T-helper 1 cell (primary cell): ENCODE measurements at places on chromosomes 11 and 22.

- no peak for DNase-seq
Observed at GRCh38 chr11:118660681-118661424, 18.6 kb downstream of the TREH start.

- DNase-seq: no peak
Observed at GRCh38 chr22:39428597-39429071, 28.2 kb upstream of the MGAT3 start.

GRCh38 chr11:68825571-68825970 lies 16.1 kb downstream of the CPT1A start:
- peak; percentile 49 for DNase-seq

GRCh38 chr11:2869134-2869526 lies 16.4 kb downstream of the CDKN1C start:
- DNase-seq: no peak

DNA sequence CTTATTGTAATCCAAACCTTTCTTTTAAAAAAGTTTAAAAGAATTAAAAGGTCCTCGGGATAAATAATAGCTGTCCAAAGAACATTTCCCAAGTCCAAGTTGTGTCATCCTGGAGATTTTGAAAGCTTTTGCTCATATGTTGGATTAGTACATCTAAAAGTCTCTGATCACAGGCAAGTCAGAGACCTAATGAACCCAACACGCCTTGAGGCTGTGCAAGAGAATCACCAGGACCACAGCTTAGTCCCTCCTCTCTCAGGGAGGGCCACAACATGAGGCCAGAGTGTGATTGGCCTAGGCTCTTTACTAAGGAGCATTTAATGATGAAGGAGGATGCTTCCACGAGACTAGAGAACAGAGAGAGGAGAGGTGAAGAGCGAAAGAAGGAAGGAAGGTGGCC lies 98.7 kb upstream of the OR5AK2 start:
- no peak for DNase-seq

- DNase-seq: no peak
Observed at GRCh38 chr11:12890476-12890875, 118.6 kb upstream of the RASSF10 start.

DNA sequence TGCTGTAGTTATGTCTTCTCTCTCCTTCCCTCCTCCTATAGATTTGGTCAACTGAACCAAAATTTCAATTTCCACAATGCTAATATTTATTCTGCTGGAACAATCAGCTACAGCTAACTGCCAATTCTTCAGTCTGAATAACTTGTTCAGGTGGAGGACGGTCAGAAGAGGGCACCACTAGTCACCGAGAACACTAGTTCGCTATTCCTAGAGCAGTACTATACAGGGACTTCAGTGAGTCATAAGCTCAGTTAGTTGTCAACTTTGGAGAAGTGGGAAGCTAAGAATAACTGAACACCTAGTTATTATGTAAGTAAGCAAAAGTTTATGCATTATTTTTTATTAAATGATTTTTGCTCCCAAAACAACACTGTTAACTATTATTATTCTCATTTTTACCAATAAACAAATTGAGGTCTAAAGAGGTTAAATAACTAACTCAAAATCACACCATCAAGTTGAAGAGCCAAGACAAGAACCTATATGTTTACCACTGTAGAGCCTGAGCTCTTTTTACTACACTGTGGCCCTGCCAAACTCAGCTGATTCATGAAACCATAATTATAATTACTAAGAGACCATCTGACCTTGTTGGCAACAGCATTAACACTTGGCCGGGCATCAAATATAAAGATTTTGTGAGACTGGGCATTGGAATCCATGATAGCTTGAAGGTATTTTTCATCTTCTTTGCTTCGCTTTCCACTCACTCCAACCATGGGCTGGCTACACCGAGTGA lies 59.0 kb downstream of the CEP57 start:
- no peak for DNase-seq

DNA sequence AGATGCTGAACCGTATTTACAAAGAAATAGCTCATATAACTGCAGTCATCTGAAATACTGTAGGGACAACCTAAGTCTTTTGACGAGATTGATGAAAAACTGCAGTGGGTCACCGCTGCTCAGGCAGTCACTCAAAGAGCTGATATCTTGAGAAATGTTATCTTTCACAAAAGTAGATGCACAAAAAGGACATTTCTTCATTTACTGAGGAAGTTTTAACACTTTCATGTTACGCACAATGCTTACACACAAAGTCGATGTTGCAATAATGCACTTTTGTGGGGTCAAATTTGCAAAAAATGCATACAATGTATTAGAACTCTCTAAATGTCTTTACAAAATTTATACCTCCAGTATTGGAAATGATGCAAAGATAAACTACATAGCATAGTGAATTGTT lies 16.2 kb upstream of the OR10V1 start:
- DNase-seq: no peak

- DNase-seq: no peak
Observed at GRCh38 chr11:33063326-33063881, 24.0 kb downstream of the TCP11L1 start.

GRCh38 chr22:43624144-43624998 lies 187.7 kb downstream of the EFCAB6 start:
- no peak for DNase-seq

DNA sequence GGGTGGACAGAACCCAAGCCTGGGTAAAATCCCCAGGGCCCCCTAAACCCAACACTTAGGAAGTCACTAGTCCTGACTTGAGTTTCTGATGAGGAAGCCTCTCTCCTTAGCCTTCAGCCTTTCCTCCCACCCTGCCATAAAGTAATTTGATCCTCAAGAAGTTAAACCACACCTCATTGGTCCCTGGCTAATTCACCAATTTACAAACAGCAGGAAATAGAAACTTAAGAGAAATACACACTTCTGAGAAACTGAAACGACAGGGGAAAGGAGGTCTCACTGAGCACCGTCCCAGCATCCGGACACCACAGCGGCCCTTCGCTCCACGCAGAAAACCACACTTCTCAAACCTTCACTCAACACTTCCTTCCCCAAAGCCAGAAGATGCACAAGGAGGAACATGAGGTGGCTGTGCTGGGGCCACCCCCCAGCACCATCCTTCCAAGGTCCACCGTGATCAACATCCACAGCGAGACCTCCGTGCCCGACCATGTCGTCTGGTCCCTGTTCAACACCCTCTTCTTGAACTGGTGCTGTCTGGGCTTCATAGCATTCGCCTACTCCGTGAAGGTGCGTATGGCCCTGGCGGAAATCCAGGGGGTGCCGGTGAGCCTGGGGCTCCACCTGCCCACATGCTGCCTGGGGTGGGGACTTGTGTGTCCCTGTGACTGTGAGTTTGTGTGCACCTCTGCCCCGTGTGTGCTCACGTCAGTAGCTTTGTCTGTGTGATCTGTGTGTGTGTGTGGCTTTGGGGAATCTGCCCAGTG lies at the start of gene IFITM1:
Gene IFITM1 (plus strand): TSS at position 254 of the 767 bp plus-strand sequence. CDS start 131 bp downstream, at position 385.
- DNase-seq: no peak

DNA sequence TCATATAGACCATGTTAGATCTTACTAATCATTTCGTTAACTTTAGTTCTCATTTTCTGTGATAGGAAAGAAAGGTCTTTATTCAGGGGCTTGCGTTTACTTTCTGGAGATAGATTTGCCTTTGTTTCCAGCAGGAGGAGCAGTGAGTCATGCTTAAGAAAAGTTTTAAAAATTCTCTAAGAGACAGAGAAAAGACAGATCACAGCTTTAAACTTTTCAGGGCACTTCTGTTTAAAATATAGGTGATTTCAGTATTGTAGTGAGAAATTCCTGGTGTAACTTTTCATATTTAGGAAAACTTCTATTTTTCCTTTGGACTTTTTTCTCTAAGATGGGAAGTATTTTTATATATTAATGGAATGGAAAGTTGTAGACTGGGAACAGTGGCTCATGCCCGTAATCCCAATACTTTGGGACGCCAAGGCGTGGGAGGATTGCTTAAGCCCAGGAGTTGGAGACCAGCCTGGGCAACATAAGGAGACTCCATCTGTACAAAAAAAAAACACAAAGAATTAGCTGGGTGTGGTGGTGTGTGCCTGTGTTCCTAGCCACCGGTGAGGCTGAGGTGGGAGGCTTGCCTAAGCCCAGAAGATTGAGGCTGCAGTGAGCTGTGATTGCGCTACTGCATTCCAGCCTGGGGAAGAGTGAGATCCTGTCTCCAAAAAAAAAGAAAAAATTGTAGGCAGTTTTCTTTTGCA lies 60.3 kb downstream of the ATXN10 start:
- no peak for DNase-seq

DNA sequence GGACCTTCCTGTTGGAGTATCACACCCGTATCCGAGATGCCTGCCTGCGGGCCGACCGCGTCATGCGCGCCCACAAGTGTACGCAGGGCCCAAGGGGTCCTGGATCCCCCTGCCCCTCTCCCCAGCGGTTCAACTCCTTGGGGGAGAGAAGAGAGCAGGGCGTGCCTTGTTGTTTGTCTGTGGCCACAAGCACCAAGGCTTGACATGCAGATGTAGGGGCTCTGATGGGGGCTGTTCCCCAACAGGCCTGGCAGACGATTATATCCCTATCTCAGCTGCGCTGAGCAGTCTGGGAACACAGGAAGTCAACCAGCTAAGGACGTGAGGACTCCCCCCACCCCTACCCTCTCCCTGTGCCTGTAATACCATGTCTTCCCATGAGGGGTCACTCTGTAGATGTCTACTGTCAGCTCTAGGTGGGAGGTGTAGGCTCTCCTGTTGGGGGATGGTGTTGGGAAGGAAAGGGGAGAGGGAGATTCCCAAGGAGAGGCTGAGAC lies 6.8 kb downstream of the CFL1 start:
- no peak for DNase-seq

- DNase-seq: no peak
Observed at GRCh38 chr11:109641549-109641948, 219.6 kb downstream of the C11orf87 start.

GRCh38 chr11:133078591-133079404 lies 453.5 kb downstream of the OPCML start:
- DNase-seq: no peak

DNA sequence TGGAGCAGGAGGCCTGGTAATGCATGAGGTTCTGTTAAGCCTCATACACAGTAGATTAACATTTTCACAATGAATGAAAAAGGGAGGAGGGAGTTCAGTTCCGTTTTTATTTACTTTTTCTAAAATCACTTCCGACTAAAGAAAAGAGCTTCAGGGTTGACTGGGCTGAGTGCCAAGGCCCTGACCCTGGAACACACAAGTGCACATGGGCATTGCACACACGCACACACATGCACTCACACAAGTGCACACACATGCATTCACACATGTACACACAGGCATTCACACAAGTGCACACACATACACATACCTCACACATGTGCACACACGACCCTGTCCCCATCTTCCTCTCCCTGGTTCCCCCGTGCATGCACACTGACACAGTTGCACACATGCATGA lies 303.3 kb downstream of the BRD1 start:
- no peak for DNase-seq

- no peak for DNase-seq
Observed at GRCh38 chr11:2825889-2826678, 59.5 kb downstream of the CDKN1C start.

- DNase-seq: no peak
Observed at GRCh38 chr22:23684026-23684425, 6.8 kb upstream of the RGL4 start.

DNA sequence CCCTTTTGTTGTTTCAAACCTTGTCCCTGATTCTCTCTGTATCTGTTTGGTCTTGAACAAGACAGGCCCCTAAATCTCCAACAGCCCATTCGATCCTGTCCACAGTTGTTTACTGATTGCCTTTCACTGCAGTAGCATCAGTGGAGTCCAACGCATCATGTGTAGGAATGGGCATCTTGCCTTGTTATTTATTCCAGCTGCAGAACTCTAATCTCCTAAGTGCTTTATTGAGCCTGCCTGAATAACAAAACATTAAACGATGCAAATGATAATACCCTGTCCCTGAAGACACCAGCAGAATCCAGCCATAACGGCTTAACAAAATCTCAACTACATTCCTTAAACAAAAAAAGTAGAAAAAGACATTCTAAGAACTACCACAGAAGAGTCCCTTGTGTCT lies 50.1 kb downstream of the SLC35F2 start:
- no peak for DNase-seq

- peak; percentile 48 for DNase-seq
Observed at GRCh38 chr22:36435516-36436415, 45.7 kb downstream of the TXN2 start.

GRCh38 chr11:133576351-133576750 lies 44.0 kb upstream of the OPCML start:
- DNase-seq: no peak

GRCh38 chr11:94521684-94522083 lies 9.4 kb downstream of the C11orf97 start:
- DNase-seq: no peak

GRCh38 chr22:19884954-19885751 lies 30.5 kb upstream of the GNB1L start:
- no peak for DNase-seq

DNA sequence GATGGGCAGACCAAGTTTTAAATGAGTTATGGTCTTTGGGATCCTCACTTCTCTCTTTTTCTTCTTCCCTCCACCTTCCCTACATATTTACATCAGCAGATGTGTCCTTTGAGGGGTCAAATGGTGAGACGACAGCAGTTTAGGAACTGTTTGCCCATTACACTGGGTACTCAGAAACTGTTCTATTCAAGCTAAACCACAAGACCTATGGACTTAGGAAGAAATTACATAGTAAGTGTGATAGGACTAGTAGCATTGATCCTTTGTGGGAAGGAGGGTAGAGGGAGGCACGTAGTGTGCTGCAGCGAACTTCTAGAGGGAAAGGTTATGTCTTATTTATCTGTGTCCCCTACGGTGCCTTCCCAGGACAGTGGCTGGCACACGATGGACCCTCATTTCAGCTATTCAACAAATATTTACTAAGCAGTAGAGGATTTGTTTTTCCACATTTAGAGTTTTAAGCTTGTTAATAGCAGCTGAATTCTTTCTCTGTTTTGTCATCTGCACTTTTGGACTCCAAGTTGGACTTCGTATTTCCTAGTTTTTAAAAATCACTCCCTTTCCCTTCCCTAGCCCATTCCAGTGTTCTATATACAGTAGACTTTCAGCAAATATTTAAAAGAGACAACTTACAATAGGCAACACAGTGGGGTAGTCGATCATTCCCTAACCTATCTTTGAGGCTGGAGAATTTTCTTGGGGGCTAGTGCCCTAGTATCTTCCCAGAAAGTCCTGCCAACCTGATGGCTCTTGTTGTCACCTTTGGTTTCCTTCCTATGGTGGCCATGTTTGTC lies 13.9 kb downstream of the FZD4 start:
- no peak for DNase-seq

- DNase-seq: no peak
Observed at GRCh38 chr11:121503051-121503450, 50.3 kb upstream of the SORL1-AS1 start.

DNA sequence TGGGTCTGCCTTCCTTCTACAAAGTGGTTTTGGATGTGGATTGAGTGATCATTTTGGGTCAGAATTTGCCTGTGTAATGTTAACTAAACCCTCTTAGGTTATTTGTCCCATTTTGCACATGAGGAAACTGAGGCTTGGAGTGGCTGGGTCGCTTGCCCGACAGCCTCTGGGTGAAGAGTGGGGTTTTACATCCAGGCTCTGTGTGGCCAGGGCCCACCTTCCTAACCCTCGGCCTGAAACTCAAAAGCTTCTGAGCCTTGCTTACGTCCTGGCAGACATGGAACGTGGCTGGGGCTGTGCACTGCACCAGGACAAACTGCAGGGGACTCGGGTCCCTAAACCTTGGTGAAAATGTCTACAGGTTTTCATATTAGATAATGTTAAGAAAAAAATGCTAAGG lies 542.4 kb downstream of the TBC1D22A start:
- DNase-seq: no peak

- DNase-seq: no peak
Observed at GRCh38 chr11:119377961-119378667, 3.4 kb downstream of the USP2 start.
